ENCODE measurements at places on chromosomes 16 and 17.

DNA sequence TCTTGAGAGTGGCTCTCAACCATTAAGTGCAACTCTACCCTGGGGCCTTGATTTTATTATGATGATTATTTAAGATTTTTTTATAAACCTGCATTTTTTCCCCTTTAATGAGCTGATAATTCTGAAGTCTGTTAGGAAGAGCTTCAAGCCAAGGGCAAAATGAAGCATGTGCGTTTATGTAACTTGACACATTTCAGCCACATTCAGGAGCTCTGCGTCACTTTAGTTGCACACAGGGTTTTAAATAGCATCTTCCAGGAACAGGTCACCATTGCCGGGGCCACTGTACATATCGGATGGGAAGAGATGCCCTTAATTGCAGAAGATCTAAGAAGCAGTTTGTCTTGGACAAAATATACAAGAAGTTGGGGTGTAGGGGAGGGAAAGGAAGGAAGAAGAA is 89.6 kb downstream of the BMERB1 start:
- DNase-seq, result no peak

- no peak for DNase-seq
Measured at GRCh38 chr16:49443576-49443975, 70.0 kb downstream of the C16orf78 start.

GRCh38 chr17:17887752-17888304 is 51.0 kb upstream of the SREBF1 start:
- no peak for DNase-seq

GRCh38 chr17:77861981-77862645 is 96.4 kb upstream of the TNRC6C start:
- no peak for DNase-seq

- DNase-seq, result no peak
Measured at GRCh38 chr17:48490451-48490892, 40.3 kb downstream of the HOXB1 start.

DNA sequence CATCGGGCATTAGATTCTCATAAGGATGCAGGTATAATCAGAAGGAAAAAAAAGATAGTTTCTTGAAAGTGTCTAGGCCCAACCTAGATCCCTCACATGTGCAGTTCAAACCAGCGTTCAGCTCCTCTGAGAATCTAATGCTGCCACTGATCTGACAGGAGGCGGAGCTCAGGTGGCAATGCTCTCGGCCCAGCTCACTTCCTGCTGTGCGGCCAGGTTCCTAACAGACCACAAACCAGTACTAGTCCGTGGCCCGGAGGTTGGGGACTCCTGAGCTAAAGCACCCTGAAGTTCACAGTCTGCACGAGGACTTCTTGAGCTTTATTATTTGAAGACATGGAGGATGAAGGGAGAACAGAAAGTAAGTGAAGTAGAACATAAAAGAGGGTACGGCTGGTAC is 16.8 kb downstream of the SMCR8 start:
- no peak for DNase-seq

GRCh38 chr16:57750796-57751538 is 15.4 kb downstream of the KATNB1 start:
- DNase-seq, result no peak

- DNase-seq, result no peak
Measured at GRCh38 chr17:51818777-51819176, 339.7 kb downstream of the CA10 start.

DNA sequence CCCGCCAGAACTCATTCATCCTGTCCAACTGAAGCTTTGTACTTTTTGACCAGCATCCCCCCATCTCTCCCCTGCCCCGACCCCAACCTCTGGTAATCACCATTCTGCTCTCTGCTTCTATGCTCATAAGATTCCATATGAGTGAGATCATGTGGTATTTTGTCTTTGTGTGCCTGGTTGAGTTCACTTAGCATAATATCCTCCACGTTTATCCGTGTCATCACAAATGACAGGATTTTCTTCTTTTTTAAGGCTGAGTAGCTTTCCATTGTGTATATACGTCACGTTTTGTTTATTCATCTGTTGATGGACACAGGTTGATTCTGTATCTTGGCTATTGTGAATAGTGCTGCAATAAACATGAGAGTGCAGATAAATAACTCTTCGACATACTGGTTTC is 278.9 kb downstream of the SNX29 start:
- DNase-seq, result no peak

DNA sequence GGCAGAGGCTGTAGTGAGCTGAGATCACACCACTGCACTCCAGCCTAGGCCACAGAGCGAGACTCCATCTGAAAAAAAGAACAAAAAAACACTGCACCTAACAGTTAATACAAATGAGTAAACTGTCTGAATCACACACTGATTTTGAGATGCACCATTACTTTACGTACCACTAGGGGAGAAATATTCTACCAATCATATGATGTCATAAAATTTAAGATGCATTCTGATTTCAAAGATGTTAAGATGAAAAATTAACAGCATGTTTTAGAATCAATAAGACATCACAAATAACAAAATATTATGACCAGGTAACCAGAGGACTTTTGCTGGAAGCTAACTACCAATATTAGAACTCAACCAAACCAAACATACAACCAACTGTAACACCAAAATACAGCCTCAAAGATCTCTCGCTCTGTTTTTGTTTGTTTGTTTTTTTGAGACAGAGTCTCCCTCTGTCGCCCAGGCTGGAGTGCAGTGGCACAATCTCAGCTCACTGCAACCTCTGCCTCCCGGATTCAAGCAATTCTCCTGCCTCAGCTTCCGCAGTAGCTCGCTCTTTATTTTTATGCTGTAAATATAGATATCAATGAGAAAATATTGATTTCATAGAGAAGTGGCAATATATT is 31.6 kb downstream of the GLG1 start:
- DNase-seq, result no peak

DNA sequence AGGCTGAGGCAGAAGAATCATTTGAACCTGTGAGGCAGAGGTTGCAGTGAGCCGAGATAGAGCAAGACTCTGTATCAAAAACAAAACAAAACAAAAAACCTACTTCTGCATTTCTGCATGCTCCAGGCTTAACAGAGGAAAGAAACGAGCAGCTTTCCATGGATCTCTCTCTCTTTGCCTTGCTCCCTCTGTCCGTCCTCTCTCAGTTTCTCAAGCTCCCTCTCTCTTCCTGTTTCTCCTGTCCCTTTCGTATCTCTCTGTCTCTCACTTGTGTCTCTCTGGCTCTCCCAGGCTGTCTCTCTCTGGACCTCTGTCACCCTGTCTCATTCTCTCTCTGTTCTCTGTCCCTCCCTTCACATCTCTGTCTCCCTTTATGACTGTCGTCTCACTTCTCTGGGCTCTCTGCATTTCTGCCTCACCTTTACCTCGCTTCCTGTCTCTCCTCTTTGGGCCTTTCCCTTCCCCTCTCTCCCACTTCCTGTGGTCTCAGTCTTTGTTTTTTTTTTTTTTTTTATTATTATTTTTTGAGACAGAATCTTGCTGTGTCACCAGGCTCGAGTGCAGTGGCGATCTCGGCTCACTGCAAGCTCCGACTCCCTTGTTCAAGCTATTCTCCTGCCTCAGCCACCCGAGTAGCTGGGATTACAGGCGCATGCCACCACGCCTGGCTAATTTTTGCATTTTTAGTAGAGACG is 4.1 kb upstream of the PITPNA start:
- DNase-seq, result no peak

DNA sequence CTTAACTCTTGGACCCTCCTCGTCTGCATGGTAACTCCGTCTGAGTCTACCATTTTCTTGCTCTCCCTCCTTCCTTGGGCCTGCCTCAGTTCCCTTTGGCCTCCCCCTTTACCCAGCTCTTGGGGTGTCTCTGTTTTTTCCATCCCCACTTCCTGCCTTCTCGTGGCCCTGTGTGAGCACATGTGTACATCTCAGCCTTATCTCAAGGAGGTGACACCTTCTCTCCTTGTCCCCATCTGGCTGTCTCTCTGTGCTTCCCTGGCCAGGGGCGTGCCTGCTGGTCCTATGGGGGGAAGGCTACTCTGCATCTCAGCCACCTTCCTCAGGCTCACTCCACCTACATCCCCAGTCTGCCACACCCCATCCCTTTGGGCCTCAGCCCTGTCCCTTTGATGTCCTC is 6.6 kb downstream of the CTF1 start:
- no peak for DNase-seq

GRCh38 chr16:80569440-80570105 is 28.8 kb downstream of the DYNLRB2 start:
- DNase-seq, result no peak

DNA sequence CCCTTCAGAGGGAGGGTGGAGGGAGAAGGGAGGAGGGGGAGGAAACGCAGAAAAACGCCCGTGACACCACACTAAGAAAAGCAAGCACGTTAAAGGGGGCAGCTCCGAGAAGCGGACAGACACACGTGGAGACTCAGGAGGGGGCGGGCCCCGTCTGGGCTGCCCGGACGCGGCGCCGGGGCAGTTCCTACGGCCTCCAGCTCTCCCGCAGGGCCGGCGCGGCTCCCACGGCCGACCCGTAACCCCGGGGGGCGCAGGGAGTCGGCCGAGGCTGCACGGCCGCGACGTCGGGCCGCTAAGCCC is 362 bp downstream of the KLHDC4 start:
- DNase-seq, result no peak

DNA sequence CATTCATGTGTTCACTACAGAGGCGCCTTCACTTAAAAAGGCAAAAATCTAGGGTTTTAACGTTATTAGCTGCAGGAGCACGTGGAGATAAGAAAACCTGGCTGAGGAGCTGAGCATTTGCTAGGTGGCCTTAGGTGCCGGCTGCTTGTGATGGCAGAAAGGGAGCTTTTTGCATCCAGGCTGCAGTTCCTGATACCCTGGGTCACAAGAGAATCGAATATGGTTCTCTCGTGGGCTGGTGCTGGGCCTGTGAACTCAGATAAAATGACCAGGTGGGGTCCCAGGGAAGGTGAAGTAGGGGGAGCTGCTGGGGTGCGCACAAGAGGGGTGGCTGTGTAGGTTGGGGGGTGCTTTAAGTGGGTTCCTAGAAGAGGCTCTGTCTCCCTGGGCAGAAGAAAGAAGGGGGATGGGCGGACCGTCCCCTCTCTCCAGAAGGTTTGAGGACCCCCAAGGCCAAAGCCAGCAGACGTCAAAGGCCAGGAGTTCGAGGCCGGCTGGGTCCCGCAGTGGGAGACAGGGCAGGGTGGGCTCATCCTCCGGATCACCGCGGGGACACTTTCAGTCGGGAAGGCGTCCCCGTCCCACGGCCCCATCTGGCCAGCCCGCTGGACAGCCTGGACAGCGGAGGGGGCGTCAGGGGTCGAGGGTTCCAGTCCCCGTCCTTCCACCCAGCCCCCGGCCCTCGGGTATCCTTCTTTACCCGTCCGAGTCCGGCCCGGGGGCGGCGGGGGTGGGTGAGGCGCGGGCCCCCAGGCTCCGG is 740 bp upstream of the CMIP start:
- no peak for DNase-seq

- no peak for DNase-seq
Measured at GRCh38 chr16:3857189-3858043, 23.1 kb downstream of the CREBBP start.

GRCh38 chr17:45222289-45222995 is 757 bp downstream of the FMNL1 start:
- no peak for DNase-seq

DNA sequence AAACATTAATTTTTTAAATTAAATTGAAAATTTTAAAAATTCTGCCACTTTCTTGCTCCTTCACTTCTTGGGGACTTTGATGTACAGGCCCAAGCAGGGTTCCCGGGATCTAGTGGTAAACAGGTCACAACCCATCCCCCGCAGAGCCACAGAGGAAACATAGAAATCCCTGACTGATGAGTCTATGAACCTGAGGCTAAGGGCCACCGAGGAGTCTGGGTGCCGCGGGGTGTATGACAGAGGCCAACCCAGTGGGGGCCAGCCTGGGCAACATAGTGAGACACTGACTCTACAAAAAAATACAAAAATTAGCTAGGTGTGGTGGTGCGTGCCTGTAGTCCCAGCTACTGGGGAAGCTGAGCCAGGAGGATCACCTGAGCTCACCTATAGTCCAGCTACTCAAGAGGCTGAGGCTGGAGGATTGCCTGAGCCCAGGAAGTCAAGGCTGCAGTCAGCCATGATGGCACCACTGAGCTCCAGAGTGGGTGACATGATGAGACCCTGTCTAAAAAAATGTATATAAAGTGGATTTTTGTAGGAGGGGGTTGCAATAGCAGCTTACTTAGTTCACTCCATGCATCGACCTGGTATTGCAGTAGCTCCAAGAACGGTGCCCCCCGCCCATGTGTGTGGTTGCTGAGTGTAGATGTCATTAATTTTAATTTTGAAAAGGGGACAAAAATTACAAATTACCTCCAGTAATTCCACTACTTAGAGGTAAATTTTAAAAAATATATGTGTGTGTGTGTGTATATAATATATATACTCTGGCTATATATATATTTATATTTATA is 9.2 kb upstream of the FLYWCH1 start:
- DNase-seq, result no peak

- peak; percentile 11 for DNase-seq
Measured at GRCh38 chr17:8611619-8612298, 18.8 kb downstream of the MYH10 start.

DNA sequence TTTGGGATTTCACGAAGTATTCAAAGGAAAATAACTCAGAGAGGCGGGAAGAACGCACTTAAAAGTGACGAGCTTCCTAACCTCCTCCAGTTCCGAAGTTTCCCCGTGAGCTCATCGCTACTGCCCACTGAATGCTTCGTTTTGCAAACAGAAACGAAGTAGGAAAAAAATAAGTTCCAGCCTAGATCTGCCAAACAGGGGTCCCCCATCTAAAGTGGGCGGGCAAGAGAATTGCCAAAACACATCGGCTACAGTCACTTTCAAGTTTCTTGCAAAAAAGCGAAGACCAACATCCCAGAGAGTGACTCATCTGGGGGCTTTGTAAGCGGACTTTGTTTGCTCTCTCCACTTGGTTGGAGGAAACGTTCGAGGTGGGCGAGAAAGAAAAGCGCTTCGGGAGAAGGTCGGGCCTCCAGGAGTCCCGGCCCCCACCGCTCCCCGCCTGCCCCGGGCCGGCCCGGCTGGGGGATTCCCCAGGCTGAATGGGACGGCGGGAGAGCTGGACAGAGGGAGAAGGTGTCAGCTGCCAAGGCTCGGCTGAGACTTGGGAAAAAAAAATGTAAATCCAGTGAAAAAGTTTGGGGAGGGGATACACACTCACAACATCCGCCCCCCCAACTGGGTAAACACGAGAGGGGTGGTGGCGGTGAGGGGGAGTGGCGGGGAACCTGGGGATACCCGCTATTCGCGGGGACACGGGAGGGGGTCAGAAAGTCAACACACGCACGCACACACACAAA is 1.0 kb downstream of the VEZF1 start:
- no peak for DNase-seq
